Stimulated activated CD8-positive, alpha-beta memory T cell treated with anti-CD3 and anti-CD28 coated beads, Interleukin-15, amount 100 ng/mL, for 4 hours (primary cell): ENCODE measurements at places on chromosomes 3 and 15.

- no peak for DNase-seq
Observed at GRCh38 chr3:116824208-116824607, 114.6 kb downstream of the TUSC7 start.

DNA sequence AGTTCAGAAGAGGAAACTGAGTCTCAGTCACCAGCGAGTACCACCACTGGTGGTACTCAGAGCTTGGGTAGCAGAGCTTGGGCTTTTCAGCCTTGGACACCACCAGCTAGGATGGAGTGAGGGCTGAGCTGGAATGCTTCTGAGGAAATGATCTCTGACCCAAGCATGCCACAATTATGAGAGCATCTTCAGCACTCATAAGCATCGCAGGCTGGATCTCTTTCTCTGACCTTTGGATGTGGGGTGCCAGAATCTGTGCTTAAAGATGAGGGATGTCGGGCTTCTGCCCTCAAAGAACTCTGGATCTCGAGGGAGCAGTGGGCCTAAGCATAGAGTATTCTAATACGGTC lies 36.4 kb downstream of the ZNF710 start:
- no peak for DNase-seq

GRCh38 chr15:34437687-34438086 lies at the start of gene GOLGA8A:
Gene GOLGA8A (minus strand): TSS chr15:34437808. CDS start chr15:34389691, 48,117 bp downstream.
- peak; percentile 60 for DNase-seq

GRCh38 chr3:160921020-160921635 lies 165.1 kb downstream of the PPM1L start:
- no peak for DNase-seq

GRCh38 chr15:83292317-83292716 lies 7.9 kb upstream of the BNC1 start:
- no peak for DNase-seq

GRCh38 chr3:121809249-121809648 lies 25.6 kb downstream of the IQCB1 start:
- no peak for DNase-seq

- DNase-seq = no peak
Observed at GRCh38 chr3:24155276-24155675, 210.2 kb downstream of the NR1D2 start.

DNA sequence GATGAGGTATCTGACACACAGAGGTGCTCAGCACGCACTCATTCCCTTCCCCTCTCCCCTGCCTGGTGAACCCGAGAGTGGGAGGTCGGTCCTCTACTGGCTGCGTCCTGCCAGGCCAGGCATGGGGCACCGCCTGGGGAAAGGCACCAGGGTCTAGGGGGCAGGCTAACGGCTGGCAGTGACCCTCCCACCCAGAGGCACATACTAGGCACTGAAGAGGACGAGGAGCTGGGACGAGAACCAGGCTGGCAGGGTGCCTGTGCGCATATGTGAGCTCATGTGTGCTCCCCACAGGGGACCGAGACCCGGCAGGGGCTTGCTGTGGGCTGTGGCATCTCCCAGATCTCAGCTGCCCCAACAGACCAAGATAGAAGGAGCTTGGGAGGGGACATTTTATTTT lies 86.7 kb downstream of the IQSEC1 start:
- no peak for DNase-seq

DNA sequence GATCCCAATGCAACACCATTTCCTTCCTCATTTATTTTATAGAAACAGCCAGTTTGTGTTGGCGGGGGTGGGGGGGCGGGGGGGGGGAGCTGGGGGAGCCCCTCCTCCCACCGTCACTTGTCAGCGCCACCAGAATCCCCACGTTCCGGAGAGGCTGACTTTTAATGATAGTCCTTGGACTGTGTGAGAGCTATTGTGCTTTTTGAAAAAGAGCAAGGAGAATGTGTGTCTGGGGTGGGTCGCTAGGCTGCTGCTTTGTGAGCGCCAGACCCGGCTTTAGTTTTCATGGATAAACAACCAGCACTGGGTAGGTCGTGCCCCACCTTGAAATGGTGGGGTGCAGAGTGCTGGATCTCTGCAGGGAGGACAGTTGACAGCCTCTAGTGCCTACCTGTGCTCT lies 135.0 kb upstream of the ONECUT1 start:
- DNase-seq = no peak

- DNase-seq = no peak
Observed at GRCh38 chr3:171126478-171127209, 100.1 kb upstream of the SLC2A2 start.

GRCh38 chr3:86594838-86595237 lies 396.1 kb downstream of the VGLL3 start:
- no peak for DNase-seq

GRCh38 chr3:52774901-52775864 lies 2.2 kb upstream of the ITIH1 start:
- DNase-seq = no peak

DNA sequence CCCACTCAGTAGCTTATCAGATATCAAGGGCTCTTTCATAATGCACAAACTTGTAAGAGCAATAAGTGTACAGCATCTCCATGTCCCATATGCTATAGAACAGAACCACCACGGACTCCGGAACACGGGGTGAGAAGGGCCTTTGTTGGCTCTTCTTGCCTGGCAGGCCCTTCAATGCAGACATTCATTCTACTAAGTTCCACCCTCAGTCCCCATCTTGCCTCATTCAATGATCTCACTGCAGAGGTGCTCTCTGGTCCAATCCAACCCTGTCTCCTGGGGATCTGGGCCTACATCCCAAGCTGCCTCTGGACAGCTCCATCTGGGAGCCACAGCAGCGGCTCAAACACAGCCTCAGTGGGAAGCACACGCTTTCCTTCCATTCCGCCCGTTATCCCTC lies 16.8 kb downstream of the HACD2 start:
- no peak for DNase-seq

- no peak for DNase-seq
Observed at GRCh38 chr3:185630182-185630622, 44.1 kb downstream of the SENP2 start.

GRCh38 chr3:69197922-69198530 lies 75.6 kb upstream of the LMOD3 start:
- peak; percentile 31 for DNase-seq

DNA sequence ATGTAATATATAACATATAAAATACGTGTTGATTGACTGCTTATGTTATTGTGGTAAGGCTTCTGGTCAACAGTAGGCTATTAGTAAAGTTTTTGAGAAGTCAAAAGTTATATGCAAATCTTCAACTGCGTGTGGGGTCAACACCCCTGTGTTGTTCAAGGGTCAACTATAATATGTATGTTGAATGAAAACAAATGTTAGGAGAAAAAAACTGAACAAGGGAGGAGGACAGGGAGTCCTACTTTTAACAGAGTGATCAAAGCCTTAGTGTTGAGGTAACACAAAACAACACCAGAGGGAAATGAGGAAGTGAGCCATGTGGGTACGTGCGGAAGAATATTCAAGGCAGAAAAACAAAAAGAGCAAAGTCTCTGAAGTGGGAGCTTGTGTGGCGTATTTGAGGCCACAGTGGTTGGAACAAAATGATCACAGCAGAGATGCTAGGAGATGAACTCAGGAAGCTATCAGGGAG lies 62.5 kb downstream of the SFMBT1 start:
- DNase-seq = peak; percentile 46

DNA sequence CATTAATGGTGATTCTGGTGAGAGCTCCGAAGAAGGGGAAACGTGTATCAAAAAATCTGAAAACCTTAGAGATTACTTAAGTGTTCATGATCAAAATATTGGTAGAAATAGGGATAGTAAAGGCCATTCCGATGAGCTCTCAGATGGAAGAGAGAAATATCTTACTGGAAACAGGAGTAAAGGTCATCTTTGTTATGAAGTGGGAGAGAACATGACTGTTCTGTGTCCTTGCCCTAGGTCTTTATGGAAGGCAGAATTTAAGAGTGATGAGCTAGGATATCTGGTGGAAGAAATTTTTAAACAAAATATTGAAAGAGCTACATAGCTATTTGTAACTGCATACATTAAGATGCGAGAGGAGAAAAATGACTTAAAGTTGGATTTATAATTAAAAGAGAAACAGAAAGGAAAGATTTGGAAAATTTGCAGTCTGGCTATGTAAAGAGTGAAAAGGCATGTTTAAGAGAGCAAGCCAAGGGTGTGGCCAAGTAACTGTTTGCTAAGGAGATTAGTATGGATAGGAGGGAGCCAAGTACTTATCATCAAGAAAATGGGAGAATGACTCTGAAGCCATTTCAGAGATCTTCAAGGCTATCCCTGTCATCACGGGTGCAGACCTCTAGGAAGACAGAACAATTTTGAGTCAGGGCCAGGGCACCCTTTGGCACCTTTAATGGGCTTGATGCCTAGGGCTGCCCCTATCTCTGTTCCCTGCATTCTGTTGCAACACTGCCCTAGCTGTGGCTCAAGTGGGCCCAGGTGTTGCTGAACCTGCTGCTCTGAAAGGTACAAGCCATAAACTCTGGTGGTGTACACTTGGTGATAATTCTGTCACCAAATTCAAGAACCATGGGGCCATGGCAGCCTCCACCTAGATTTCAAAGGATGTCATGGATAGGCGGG lies 27.3 kb downstream of the SLMAP start:
- no peak for DNase-seq
